Hematopoietic multipotent progenitor cell treated with erythropoietin and hydrocortisone succinate and interleukin-3 and kit ligand, for 15 days (in vitro differentiated cells): ENCODE measurements at places on chromosomes 2 and 18.

DNA sequence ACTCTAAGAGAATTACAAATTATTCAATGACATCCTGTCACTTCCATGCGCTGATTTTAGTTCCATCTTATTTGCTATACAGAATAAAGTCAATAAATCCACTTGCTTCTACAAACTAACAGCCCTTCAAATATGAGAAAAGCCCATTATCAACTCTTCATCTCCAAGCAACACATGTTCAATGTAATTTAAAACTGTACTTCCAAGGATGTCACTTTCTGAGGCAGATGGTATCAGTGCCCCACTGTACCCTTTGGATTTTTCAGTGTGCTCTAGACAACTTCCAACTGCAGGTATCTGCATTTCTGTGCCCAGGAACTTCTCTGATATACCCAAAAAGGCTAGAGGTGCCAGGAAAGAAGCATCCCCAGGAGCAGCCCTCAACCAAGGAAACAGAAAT lies 87.6 kb downstream of the SMAD2 start:
- DNase-seq, result no peak

DNA sequence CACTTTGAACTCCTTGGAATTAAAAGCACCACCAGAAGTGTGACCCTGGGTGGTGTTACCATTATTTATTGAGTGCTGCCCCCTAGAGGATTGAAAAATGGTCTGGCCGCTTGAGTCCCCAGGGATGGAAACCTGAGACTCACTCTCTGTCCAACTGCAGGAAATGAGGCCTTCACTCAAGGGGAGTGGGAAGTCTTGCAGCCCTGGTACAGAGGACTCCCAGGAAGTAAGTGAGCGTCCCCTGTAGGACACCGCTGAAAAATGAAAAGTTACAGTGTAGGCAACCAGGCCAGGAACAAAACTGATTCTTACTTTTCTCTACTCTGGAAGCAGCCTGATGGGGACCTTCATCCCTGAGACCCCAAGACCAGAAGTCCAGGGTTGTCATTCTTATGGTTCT lies 2.2 kb upstream of the NRP2 start:
- DNase-seq, result peak; percentile 7

- no peak for DNase-seq
Observed at GRCh38 chr18:53441761-53442414, 782.6 kb downstream of the MBD2 start.

DNA sequence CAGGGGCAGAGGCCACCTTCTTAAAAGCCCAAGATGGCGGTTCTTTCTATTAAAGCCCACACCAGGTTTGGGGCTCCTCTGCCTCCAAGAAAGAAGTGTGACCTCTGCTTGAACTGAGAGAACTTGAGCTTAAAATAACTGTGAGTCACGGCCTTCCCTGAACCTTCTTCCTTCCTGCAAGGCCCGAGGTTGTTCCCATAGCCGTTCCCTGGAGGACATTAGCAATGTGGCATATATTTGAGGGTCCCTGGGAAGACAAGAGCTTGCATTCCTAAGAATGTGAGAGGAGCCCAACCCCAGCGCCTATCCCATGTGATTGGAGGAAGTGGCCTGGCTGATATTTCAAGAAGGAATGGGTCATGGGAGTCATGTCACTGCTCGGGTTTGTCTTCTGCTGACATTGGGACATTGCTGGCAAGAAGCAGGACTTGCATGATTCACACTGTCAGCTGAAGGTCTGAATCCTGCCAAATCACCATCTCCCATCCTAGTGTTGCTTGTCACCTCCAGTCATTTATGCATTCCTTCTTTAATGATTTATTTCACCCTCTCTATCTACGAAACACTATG lies 168.1 kb downstream of the TRIB2 start:
- no peak for DNase-seq

GRCh38 chr2:236508466-236508865 lies 61.2 kb upstream of the ACKR3 start:
- DNase-seq, result no peak

DNA sequence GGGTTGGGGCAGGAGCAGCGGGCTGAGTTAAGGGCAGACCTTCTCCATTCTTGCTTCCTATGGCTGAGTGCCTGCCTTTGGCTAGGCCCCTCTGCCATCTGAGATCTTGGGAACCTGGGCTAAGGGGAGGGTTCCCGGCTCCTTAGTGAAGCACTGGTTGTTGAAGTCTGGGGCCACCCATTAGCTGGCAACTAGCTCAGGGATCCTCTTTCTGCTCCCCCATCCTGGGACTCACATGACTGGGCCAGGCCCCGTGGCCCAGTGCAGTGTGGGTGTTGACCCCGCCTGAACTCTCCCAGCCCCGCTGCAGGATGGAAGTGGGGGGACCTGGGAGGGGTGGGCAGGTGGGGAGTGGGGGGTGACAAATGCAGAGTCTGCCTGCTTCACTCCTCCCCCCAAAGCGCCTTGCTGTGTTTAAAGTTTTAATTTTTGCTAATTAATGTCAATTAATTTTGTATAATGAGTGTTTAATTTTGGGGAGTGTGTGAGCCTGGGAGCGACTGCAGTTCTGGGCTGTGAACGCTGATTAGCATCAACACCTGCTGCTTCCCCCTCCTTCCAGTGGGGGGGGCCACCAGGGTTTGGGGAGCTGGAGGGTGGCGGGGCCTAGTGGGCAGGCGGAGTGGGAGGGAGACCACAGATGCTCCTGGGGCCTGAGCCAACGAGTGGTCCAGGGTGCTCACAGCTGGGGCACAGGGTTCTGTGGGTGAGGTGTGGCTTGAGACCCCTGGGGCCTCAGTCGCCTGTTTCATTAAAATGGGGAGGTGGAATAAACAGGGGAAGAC lies 55.2 kb downstream of the EMX1 start:
- no peak for DNase-seq

DNA sequence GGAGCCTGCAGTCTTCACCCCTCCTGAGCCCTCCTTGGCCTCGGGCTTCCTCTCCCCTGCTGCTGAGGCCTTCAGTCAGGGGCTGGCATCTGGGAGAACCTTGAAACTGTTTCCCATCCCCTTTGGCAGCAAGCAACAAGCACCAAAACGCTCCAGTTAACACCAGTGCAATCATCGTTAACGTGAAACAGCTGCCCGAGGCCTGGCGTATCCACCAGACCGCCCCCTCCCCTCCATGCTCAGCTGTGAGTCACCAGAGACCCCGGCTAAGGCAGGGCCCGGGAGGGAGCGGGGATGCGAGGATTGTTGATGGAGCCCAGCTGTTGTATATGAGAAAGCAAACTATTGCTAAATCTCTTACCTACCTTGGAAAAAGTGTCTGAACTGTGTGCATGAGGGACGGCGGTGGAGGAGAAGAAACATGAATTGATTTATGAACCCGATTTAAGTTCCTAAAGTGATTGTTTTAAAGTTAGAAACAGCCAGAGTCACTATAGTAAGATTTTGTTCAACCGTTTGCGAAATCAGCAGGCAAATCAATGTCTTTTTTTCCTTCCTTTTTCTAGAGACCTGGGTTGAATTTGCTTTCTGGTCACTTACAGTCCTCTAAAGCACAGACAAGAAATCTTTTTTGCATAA lies 5.2 kb downstream of the ZFP36L2 start:
- DNase-seq, result peak; percentile 27

DNA sequence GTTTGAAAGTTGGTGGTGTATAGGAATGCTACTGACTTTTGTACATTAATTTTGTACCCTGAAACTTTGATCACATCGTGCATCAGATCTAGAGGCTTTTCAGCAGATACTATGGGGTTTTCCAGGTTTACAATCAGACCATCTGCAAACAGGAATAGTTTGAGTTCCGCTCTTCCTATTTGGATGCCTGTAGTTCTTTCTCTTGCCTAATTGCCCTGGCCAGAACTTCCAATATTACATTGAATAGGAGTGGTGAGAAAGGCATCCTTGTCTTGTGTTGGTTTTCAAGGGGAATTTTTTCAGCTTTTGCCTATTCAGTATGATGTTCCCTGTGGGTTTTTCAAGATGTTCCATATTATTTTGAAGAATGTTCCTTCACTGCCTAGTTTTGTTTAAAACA lies 633.5 kb downstream of the KCNJ3 start:
- DNase-seq, result no peak

DNA sequence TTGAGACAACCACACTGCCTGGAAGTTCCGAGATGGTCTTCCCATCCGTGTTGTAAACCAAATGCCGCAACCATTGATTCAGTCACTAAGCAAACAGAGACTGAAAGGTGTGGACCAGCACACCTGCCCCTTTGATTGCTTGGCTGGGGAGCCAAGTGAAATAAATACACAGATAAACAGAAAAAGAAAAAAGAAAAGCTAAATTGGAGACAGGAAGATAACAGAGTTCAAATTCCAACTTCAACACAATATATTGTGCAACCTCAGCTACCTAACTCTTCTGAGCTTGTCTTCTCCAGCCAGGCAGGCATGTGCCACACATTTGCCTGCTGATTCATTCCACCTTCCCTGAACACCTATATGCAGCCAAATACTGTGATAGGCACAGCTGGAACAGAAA lies 110.9 kb downstream of the PID1 start:
- no peak for DNase-seq

- DNase-seq, result no peak
Observed at GRCh38 chr18:7958081-7958896, 391.2 kb downstream of the PTPRM start.

DNA sequence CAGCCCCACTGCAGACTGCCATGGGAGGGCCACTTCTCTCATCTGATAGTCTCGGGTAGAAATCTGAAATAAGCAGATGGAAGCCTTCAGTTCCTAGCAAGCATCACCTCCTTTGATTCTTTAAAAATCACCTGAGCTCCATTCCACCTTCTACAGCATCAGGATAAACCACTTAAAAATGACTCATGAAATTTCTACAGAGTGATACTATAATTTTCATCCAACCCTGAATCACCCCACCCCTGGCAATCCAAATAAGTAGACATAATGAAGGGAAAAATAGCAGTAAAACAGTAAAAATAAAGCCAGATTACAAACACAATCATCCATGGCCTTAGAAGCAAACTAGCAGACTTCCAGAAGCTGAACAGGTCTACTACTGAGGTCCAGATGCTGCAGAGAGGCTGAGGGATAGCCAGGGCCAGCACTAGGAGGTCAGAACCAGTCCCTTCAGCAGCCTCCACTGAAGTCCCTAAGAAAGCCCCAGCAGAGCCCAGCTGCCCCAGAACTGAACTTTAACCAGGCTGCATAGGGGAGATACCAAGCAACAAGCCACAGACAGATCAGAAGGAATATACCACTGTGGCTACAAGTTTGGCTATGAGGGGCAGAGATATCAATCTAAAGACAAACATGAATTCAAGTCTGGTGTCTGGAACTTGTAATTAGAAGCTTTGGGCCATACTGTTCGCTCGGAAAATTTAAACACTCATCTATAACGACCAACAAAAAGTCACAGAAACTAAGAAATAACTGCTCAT lies 54.7 kb upstream of the RNU4ATAC start:
- DNase-seq, result no peak

DNA sequence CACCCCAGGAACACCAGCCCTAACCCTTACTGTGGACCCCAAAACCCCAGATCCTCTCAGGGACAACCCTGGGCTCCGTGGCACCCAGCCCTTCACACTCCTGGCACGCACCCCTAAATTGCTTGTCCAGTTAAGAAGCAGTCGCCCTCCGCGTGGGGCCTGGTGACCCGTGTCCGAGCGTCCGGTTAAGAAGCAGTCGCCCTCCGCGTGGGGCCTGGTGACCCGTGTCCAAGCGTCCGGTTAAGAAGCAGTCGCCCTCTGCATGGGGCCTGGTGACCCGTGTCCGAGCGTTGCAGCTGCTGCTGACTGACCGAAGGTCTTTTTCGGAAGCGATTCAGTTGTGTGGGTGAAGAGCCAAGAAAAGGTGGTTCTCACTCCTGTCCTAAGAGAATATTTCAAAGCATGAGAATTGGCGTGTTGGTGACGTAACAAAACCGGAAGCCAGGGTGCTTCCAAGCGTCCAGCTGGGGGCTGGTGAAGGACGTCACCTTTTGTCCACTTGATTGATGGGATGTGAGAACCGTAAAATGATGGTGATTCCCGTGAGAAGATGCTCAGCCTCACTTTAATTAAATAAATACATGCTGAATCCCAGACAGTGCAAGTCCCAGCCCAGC lies 70.5 kb downstream of the KCNG2 start:
- no peak for DNase-seq

DNA sequence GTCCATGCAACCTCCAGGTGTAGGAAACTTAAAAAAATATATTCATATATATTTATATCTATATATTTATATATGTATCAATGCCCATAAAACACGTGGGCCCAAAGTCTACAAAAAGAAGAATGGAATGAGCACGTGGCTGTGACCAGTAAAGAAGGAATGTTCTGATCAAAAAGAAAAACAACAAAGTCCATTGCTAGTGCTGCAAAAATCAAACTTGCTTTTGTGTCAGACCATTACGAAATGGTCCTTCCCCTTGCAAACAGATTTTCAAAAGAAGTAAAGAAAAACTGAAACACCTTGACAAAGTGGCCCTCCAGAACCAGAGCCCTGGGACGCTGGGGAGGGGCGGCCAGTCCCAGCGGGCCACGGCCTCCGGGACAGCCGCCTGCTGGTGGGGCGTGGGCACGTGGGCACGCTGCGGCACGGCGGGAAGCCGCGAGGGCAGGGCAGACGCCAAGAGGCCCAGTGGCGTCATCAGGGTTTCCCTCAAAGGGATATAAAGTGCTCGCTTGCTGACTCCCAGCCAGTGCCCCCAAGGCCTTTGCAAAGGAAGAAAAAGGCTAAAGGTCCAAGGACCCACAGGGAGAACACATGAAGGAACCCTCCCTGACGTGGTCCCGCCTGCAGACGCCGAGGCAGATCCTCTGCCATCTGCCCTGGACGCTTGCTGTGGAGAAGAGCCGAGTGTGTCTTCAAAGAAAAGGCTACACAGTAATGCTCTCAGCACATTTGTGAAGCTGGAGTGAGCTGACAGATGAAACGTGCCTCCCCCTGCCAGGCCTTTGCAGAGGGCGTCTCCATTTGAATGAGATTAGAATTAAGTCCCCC lies 201.8 kb downstream of the TWIST2 start:
- no peak for DNase-seq

- DNase-seq, result no peak
Observed at GRCh38 chr2:239149501-239149900, 251.3 kb downstream of the HDAC4 start.

- DNase-seq, result no peak
Observed at GRCh38 chr2:229715895-229716507, 1.6 kb upstream of the DNER start.

DNA sequence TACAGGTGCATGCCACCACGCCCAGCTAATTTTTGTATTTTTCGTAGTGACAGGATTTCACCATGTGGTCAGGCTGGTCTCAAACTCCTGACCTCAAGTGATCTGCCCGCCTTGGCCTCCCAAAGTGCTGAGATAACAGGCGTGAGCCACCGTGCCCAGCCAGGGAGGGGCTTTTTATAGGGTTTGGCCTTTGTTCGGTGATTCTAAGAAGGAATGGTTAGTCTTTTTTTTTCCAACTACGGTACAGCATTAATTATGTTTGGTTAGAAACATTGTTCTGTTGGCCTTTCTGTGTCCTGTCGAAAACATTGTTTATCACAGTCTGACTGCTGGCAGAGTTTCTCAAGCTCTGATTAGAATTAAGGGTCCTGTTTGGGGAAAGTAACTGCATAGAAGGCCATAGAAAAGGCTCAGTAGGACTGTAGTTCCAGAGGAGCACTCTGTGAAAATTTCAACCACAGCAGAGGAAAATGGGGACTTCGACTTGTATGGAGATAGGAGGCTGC lies 19.3 kb upstream of the SMCHD1 start:
- DNase-seq, result no peak

- DNase-seq, result no peak
Observed at GRCh38 chr2:109238580-109238979, 109.6 kb downstream of the SH3RF3 start.

GRCh38 chr2:20567159-20567925 lies 83.6 kb downstream of the HS1BP3 start:
- DNase-seq, result no peak
